ENCODE measurements at places on chromosomes 2 and 18.
A peak's percentile ranks its signal among the peaks of the same experiment; 100 is the strongest.

DNA sequence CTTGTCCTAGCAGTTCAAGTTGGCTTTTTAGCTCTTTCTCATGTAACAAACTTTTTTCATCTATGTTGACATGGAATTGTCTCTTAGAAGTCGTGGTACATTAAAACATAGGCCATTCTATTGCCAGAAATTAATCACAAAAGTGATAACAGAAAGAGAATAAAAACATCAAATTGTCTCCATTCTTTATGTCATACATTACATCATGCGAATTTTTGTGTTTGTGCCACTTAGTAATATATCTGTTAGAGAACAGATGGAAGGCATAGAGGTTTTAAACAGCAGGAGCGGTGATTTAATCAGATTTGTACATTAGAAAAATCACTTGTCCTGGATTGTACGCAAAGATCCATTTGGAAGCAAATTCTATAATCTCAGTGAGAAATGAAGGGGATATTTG is 136.5 kb upstream of the CDH20 start:
- no peak for DNase-seq

DNA sequence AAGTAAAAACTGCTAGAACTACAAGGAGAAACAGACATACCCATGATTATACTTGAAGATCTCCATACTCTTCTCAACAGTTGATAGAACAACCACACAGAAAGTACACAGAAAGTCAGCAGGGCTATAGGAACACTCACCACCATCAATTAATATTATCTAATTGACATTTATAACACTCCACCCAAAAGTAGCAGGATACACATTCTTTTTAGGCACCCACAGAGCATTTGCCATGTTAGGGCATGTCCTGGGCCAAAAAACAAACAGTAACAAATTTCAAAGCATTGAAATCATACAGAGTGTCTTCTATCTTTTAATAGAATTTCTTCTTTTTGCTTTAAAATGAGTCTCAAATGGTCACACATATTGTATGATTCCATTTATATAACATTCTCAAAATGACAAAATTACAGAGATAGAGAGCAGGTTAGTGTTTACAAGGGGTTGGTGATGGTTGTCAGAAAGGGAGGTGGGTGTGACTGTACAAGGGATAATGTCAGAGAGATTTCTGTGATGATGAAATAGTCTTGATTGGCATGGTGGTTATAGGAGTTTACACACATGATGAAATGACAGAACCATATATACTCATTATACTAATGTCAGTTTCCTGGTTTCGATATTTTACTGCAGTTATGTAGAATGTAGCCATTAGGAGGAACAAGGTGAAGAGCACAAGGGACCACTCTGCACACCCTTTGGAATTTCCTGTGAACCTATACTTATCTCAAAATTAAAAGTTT is 82.8 kb downstream of the NCK2 start:
- no peak for DNase-seq

DNA sequence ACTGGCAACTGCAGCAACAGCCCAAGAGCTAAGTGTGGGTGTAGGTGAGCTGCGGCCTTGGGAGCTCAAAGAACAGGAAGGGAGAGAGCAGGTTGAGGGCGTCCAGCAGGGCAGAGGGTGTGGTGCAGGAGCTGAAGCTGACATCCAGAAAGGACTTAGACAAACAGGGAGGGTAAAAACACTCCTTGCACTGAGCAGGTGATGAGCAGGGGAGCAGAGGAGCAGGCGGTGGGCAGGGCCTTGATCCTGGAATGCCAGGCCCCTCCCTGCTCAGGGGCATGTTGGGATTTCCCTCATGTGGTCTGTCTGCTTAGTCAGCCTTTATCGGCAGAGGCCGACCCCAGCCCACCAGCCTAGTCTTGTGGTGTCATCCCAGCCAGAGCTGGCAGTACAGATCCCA is 63.6 kb downstream of the VSNL1 start:
- DNase-seq, result no peak

GRCh38 chr2:166942377-166942776 is 54.1 kb downstream of the XIRP2 start:
- no peak for DNase-seq

- DNase-seq, result no peak
Measured at GRCh38 chr2:175154661-175155082, 13.3 kb downstream of the ATF2 start.

- DNase-seq, result no peak
Measured at GRCh38 chr18:45014047-45014501, 333.4 kb downstream of the SETBP1 start.

DNA sequence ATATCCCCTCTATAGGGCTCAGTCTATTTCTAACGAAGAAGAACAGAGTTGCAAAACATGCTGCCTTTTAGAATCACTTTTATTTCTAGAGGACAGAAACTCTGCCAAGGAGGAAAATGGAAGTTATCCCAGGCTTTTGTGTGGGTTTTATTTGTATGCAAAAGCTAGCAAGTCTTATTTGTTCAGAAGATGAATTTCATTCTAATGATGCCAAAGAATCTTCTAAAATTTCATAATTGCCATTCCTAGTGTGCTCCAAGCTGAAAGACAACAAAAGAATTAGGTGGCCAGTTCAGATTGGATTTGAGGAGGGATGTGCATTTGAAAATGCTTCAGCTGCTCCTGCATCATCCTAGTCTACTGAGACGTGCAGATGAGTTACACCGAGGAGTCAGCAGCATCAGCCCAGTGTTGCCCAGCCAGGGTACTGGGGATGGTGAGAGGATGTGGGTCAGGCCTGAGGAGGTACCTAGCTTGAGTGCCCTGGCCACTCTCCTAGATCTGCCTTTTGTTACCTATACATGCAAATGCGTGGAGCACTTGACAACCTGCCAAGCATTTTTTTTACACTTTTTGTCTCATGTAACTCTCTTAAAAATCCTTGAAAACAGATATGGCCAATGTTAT is 80.1 kb downstream of the KCNS3 start:
- no peak for DNase-seq

GRCh38 chr2:6956566-6956965 is 39.4 kb downstream of the RNF144A start:
- no peak for DNase-seq

DNA sequence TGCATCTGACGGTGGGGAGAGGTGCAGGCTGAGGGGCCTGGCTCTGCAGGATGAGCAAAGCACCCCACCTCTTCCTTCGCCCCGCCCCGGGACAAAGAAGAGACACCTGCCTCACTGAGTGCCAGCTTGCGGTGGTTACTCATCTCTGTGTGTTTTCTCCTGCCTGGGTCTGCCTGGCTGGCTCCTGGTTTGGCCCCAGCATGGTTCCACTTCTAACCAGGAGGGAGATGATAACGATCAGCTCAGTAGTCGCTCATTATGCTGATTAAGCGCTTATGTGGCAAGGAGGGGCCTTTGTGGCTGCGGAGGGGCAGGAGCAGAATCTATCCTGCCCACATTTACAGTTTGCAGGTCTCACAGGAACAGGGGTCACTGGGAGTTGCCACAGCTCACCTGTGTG is 68.7 kb upstream of the EDAR start:
- no peak for DNase-seq

GRCh38 chr2:177289824-177290628 is 25.5 kb upstream of the NFE2L2 start:
- DNase-seq, result no peak

- no peak for DNase-seq
Measured at GRCh38 chr2:48380208-48380607, 149.7 kb upstream of the STON1 start.

GRCh38 chr18:77110936-77111335 is 21.6 kb downstream of the MBP start:
- DNase-seq, result no peak

DNA sequence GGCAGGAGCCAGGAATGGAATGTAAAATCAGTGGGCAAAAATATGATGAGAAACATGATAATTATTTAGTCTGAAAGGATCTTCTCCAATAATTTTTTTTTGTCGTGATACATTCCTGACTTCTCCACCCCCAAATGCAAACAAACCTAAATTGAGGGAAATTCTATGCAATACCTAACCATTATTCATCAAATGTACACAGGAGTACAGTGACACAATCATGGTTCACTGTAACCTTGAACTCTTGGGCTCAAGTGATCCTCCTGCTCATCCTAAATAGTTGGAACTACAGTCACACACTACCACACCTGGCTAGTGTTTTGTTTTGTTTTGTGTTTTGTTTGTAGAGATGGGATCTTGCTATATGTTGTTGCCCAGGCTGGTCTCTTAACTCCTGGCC is 46.5 kb downstream of the RAB10 start:
- no peak for DNase-seq

- DNase-seq, result no peak
Measured at GRCh38 chr2:74719066-74719465, 65.0 kb downstream of the SEMA4F start.

DNA sequence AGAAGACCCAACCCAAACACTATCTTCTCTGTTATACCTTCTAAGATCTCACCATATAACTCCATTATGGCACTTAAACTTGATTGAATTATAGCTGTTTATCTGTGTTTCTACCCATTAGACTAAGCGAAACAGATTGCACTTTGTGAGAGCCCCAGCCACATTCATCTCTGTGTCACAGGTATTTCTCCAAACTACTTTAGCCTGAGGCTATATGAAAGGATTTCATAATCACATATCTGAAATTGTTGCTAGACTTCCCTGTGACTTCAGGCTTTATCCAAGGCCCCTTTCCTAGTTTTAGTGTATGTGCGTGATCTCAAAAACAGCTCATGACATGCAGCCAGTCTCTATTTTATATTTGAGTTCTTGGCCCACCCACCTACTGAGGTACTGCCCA is 745.0 kb upstream of the ACVR2A start:
- no peak for DNase-seq

GRCh38 chr2:168157926-168158325 is 89.5 kb downstream of the STK39 start:
- DNase-seq, result no peak

- DNase-seq, result no peak
Measured at GRCh38 chr2:20168048-20168726, 56.7 kb downstream of the SDC1 start.

GRCh38 chr2:62792408-62792807 is 86.9 kb downstream of the EHBP1 start:
- DNase-seq, result no peak

GRCh38 chr18:7954238-7954637 is 387.1 kb downstream of the PTPRM start:
- DNase-seq, result no peak

GRCh38 chr2:109261906-109262631 is 133.1 kb downstream of the SH3RF3 start:
- no peak for DNase-seq

DNA sequence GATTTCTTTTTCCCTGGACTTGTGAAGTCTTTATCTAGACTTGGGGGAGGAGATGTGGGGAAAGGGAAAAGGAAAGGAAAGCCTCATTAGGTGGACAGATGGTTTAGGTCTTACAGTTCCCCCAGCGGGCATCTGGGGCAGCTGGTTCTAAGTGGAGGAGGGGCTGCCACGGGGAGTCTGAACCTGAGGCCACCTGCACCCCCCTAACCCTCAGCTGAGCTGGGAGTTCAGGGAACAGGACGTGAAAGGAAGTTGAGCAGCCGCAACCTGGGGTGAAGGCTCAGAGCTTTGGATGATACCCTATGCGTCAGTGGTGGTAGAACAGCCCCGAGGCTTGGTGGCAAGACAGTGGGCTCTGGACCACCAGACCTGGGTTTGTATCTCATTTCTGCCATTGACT is 26.8 kb downstream of the ITM2C start:
- no peak for DNase-seq

DNA sequence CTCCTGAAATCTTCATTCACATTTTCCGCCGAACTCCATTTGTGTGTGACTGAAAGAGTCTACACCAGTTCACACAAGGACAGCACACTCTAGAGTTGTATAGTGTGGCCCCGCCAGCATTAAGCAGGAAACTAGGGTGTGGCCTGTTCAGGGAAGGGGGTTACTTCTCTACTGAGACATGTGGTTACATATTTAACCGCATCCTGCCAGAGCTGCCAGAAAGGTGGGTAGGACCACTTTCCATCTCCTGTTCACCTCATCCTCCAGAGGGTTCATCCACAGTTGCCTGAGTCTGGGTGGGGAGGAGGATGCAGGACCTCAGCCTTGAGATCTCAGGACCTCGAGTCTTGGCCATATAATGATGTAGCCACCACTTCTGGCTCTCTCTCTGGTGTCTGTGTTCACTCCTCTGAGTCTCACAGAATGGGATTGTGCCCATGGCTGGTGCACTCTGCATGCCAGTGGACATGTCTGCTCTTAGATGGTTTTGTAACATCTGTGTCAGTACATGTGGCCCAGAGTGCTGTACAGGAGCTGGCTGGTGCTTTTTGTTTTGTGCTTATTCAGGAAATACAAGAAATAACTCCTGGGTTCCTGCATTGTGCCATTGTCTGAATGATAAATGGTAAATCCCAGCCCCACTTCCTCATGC is 7.7 kb upstream of the SP140L start:
- DNase-seq, result peak; percentile 76

DNA sequence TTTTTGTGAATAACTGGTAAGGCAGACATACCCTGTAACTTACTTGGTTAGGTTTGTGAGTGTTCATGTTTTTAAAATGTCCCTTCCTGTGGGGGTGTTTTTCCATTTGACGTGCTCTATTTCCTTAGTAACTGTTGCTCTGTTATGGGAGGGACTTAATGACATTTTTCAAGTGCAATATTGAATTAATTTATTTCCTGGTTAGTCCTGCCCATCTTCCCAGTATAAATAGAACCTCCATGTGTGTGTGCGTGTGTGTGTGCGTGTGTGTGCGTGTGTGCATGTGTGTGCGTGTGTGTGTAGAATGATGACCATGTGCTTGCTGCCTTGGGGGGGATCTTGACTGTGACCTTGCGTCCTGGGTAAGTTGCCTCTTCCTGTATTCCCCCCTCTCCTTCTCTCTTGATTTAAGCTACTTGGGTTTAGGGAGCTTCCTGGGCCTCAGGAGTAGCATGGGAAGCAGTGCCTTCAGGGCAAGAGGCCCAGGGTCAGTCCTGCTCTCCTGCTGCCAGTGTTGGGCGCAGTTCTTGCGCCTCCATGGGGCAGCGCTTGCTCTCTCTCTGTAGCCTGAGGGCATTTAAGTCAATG is 163.9 kb downstream of the LDLRAD4 start:
- DNase-seq, result no peak

GRCh38 chr2:10446631-10447030 is 1.5 kb downstream of the ODC1 start:
- no peak for DNase-seq

GRCh38 chr2:196468394-196468793 is 171.1 kb upstream of the CCDC150 start:
- no peak for DNase-seq

DNA sequence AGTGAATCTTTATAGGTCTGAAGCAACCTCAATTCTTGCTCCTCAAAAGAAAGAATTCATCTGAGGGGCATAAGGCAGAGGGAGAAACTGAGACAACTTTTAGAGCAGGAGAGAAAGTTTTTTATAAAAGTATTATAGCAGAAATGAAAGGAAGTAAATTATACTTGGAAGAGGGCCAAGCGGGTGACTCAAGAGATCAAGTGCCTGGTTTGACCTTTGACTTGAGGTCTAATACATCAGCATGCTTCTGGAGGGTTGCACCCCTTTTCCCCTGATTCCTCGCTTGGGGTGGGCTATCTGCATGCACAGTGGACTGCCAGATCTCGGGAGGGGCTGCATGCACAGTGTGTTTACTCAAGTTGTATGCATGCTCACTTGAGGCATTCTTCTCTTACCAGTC is 268.5 kb upstream of the LRATD1 start:
- DNase-seq, result no peak

All from stimulated activated CD4-positive, alpha-beta T cell treated with anti-CD3 and anti-CD28 coated beads, Interleukin-1b, Interleukin-23, amount 100 ng/mL, for 48 hours (primary cell).